ENCODE measurements at places on chromosomes 7 and 10. TPM values are rescaled to one million over a fixed set of nuclear protein-coding genes. Genes with fewer than 3 reads are reported as not detected.

ABCB1 gene
- 12.0 TPM for total RNA-seq

CDK6 gene
- 62.4 TPM for total RNA-seq

FLNC gene
- 0.19 TPM for total RNA-seq

GRCh38 chr7:155732286-155732685 lies 80.0 kb downstream of the SHH start:
- no peak for DNase-seq

GRCh38 chr10:51638737-51639136 lies 60.7 kb downstream of the CSTF2T start:
- no peak for DNase-seq

DNA sequence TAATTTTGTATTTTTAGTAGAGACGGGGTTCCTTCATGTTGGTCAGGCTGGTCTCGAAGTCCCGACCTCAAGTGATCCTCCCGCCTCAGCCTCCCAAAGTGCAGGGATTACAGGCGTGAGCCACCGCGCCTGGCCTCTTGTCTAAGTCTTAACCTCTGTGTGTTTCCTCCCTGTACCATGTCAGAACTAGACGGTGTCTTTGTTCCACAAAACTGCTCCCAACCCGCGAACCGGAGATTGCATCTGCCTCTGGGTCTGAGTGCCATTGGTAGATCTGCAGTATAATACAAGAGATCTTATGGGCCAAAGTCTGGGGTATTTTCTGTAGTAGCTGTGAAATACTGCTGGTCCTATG lies 1.3 kb upstream of the EEF1AKMT2 start:
- no peak for DNase-seq

GRCh38 chr7:135712796-135713195 lies 15.2 kb downstream of the SLC13A4 start:
- DNase-seq: no peak

DNA sequence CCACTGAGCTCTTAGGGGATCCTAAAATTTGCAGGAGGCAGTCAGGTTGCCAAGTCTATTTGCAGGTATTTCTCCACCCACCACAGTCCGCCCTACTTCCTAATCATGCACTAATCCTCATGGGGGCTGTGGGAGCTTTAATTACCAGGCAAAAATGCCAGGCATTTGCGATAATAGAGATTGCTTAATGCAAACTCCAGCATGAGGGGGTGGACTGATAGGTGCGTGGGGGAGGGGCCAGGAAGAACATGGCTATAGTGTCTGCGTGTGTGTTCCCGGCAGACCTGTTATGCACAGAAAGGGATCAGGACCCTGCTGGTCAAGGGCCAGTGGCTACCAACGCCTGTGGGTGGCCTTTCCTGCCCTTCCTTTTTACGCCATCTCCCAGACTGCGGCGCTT lies 15.6 kb upstream of the AQP1 start:
- no peak for DNase-seq

GRCh38 chr10:98414932-98415730 lies at the start of gene PYROXD2:
Gene PYROXD2 (minus strand): TSS chr10:98415182. CDS start chr10:98415135, 47 bp downstream.
- DNase-seq: peak; percentile 50
